ENCODE measurements at places on chromosomes 12 and 14.

- no peak for DNase-seq
These were observed 11.6 kb upstream of the UNC119B start for GRCh38 chr12:120698665-120699064.

DNA sequence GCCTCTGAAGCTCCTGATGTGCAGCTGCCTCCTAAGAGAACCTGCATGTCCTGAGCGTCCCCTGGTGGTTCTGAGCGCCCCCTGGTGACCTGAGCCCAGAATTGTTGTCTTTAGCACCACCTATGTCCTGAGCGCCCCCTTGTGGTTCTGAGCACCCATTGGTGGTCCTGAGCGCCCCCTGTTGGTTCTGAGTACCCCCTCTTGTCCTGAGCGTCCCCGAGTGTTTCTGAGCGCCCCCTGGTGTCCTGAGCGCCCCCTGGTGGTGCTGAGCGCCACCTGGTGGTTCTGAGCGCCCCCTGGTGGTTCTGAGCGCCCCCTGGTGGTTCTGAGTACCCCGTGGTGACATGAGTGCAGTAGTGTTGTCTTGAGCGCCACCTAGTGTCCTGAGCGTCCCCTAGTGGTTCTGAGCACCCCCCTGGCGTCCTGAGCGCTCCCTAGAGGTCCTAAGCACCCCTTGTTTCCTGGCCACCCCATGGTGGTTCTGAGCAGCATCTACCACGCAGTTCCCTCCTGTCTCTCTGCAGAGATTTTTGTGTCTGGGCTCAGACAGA lies 782.5 kb downstream of the TMEM121 start:
- no peak for DNase-seq

- DNase-seq: no peak
These were observed 30.1 kb upstream of the GPR132 start for GRCh38 chr14:105095236-105095805.

DNA sequence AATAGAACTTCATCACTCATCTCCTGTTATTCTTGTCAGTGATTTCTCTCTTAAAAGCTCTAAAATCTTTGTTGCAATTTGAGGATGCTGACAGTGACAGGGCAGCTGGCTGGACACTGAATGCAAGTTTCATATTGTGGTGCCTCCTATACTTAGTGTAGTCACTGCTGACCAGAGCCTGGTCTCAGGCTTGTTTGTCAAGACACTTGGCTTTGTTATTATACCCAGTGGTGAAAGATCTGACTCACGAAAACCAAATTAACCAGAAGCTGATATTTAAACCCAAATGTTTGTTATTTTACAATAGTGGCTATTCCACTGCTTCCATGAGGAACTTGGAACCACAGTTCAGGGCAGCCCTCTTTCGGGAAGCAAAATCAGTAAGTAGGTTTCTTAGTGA lies 42.8 kb downstream of the RPGRIP1 start:
- no peak for DNase-seq

DNA sequence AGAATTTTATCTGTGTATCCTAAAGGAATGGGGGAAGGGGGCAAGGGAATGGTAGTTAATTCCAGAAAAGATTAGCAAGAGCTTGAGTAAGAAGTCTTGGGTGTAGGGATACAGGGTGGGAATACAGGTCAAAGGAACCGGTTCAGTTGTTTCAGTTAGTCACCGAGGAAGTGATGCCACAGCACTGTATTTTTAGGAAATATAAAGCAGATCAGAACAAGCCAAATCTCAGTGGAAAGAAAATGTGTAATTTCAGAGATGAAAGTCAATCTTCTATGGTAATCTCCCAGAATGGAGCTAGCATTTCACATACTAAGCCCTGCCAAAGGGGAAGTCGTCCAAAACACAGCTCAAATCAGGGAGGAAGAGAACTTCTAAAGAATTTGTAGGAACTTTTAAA lies 4.7 kb upstream of the TUBA1C start:
- DNase-seq: no peak
